Activated CD8-positive, alpha-beta T cell treated with anti-CD3 and anti-CD28 coated beads, Interleukin-2, amount 10 ng/mL, durations not matched to agents 7 days and 5 days (primary cell): ENCODE measurements at places on chromosomes 6 and 20. TPM values are rescaled to one million over a fixed set of nuclear protein-coding genes. Genes with fewer than 3 reads are reported as not detected.

DNA sequence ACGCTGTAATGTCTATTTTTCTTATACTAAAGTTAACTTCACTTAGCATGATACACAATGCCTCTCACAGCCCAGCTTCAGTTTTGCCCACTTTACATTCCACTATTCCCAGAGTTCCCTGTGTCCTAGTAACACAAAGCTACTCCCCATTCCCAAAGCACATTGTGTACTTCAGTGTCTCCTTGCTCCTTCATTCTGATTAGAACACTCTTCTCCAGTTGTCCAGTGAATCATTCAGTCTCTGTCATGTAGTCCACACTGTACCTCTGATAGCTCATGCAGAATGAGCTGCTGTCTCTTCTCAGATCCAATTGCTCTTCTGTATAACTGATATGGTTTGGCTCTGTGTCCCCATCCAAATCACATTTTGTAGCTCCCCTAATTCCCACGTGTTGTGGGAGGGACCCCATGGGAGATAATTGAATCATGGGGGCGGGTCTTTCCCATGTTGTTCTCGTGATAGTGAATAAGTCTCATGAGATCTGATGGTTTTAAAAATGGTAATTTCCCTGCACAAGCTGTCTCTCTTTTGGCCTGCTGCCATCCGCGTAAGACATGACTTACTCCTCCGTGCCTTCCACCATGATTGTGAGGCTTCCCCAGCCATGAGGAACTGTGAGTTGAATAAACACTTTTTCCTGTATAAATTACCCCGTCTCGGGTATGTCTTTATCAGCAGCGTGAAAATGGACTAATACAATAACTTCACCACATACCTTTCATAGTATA is 2.1 kb upstream of the TMX4 start:
- H3K27ac ChIP-seq, result no peak overlapping the region
- peaks cover 4% of the 10 kb centered on the region for H3K36me3 ChIP-seq
- peaks cover 9% of the 10 kb centered on the region for H3K4me1 ChIP-seq
- no peak for DNase-seq
- H3K27me3 ChIP-seq, result peaks cover 11% of the 10 kb centered on the region

- H3K27ac ChIP-seq, result no peak overlapping the region
- peaks cover 52% of the 10 kb centered on the region for H3K36me3 ChIP-seq
- no peak overlapping the region for H3K4me3 ChIP-seq
- H3K27me3 ChIP-seq, result no peaks in the 10 kb centered on the region
Measured at GRCh38 chr20:37295595-37295994, 6.1 kb downstream of the MANBAL start.

GRCh38 chr6:170583756-170584180 is 669 bp downstream of the PDCD2 start:
- peak overlapping the region; percentile 96 for H3K4me3 ChIP-seq
- H3K27ac ChIP-seq, result peak overlapping the region; percentile 97
- H3K36me3 ChIP-seq, result peaks cover 47% of the 10 kb centered on the region
- peaks cover 30% of the 10 kb centered on the region for H3K4me1 ChIP-seq

- peaks cover 9% of the 10 kb centered on the region for H3K27me3 ChIP-seq
- H3K4me1 ChIP-seq, result no peaks in the 10 kb centered on the region
- H3K4me3 ChIP-seq, result no peak overlapping the region
- H3K27ac ChIP-seq, result no peak overlapping the region
- no peak for DNase-seq
Measured at GRCh38 chr6:108736832-108737231, 111.4 kb upstream of the ARMC2 start.

- H3K4me3 ChIP-seq, result no peak overlapping the region
- no peak overlapping the region for H3K27ac ChIP-seq
- peaks cover 23% of the 10 kb centered on the region for H3K27me3 ChIP-seq
- DNase-seq, result no peak
Measured at GRCh38 chr6:149897015-149897697, 757 bp downstream of the RAET1E start.

DNA sequence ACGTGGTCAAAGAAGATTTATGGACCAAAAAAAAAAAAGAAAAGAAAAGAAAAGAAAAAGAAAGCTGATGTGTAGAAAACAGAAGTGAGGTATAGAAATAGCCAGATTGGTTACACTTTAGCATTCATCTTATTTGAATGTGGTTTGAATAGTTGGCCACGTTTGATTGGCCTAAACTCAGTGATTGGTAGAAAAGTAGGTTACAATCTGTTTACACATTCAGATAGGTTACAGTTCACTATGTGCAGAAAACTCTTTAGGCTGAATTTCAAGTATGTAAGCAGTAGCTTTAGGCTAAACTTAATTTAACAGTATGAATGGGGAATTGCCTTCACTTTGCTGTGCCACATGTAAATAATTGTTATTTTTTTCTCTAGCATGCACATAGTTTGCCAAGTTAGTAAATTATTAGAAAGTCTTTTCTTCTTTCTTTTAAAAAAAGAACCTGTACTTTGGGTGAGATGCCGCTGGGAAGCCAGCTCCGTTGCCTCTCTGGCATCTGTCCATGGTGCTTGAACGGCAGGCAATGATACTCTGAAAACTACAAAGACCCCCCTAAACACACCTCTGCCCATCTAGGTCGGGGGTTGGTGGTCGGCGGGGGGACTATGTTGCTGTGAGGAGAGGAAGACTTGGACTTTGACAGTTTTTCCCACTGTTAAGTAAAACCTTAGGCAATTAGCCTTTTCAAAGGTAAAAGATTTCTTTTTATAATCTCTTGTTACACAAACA is 173.0 kb downstream of the AIG1 start:
- no peak overlapping the region for H3K4me3 ChIP-seq
- DNase-seq, result no peak
- H3K27me3 ChIP-seq, result no peaks in the 10 kb centered on the region
- no peaks in the 10 kb centered on the region for H3K4me1 ChIP-seq
- no peaks in the 10 kb centered on the region for H3K36me3 ChIP-seq

- H3K36me3 ChIP-seq, result no peaks in the 10 kb centered on the region
- no peaks in the 10 kb centered on the region for H3K4me1 ChIP-seq
- DNase-seq, result no peak
Measured at GRCh38 chr6:38604700-38605099, 35.0 kb downstream of the BTBD9 start.

GRCh38 chr20:64226686-64227580 is 28.6 kb upstream of the PCMTD2 start:
- peak; percentile 36 for DNase-seq
- H3K36me3 ChIP-seq, result no peaks in the 10 kb centered on the region
- H3K4me3 ChIP-seq, result no peak overlapping the region
- H3K4me1 ChIP-seq, result peaks cover 3% of the 10 kb centered on the region

DNA sequence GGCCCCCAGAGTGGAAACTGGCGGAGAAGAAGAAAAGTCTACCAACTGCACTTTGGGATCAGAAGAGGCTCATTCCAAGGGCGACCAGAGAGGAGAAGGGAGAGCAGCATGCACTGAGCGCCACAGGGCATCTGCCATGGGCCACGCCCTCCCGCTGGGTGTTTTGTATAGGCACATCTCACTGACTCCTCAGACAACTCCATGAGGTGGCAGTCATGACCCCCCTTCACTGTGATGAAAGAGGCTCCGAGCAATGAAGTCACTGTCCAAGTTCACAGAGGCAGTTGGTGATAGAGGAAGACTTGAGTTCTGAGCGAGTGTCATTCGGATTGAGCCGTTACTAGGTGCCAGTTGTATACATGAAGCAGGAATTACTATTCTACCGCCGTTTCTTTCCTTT is 15.4 kb downstream of the BPIFB1 start:
- peaks cover 2% of the 10 kb centered on the region for H3K4me1 ChIP-seq
- H3K27ac ChIP-seq, result no peak overlapping the region
- no peak overlapping the region for H3K4me3 ChIP-seq
- H3K36me3 ChIP-seq, result no peaks in the 10 kb centered on the region

DNA sequence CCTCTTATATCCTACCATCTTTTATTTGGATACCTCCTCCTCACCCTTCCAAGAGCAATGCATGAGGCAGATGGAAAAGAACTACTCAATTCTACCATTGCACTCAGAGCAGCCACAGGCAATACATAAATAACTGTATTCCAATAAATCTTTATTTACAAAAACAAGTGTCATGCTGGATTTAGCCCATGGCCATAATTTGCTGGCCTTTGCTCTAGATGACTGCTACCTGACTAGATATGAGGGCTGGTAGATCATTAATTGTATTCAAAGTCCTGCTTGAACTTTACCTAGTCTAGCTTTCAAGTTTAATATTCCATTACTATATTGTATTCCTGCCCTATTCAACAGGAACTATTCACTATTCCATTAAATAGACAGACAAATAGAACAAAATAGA is 37.1 kb downstream of the AFG1L start:
- H3K36me3 ChIP-seq, result peaks cover 8% of the 10 kb centered on the region
- H3K27ac ChIP-seq, result no peak overlapping the region
- H3K4me1 ChIP-seq, result no peaks in the 10 kb centered on the region
- H3K4me3 ChIP-seq, result no peak overlapping the region
- no peaks in the 10 kb centered on the region for H3K27me3 ChIP-seq
- no peak for DNase-seq

DNA sequence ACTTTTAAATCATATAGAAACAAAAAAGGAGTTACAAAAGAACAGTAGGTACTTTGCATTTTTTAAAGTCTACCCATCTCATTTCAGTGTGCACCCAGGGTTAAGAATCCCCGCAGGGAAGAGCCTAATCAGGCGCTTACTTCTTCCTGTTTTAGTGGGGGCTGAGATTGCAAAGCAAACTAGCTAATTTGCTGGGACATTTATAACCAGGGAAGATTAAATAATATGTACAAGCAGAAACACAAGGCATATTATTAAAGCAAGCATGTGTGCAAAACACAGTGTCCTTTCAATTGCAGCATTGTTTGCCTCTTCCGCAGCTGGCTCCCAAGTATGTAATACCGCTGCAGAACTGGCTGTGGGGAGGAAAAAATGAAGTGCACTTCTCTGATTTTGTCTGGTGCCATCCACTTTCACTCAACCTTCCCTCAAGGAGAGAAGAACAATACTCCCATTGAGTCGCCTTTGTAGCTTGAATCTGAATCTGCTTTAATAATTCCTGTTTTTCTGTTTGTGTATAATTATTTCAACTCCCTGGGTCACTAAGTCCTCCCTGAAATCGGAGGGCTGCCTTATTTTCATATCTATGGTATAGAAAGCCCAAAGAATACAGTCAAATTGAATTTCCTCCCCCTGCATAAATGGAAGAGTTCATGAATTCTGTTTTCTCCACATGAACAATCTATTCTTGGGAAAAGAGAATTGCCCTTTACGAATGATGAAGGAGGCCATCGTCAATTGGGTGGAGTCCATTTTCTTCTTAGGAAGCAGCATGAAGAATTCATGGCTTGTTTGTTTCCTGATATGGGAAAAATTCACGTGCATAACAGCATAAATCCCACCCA is 23.3 kb upstream of the BCAS1 start:
- peaks cover 5% of the 10 kb centered on the region for H3K4me1 ChIP-seq
- H3K27me3 ChIP-seq, result peaks cover 13% of the 10 kb centered on the region
- H3K4me3 ChIP-seq, result no peak overlapping the region
- no peak overlapping the region for H3K27ac ChIP-seq
- no peak for DNase-seq

GRCh38 chr6:124670801-124671200 is 291.4 kb upstream of the RNF217 start:
- no peak overlapping the region for H3K4me3 ChIP-seq
- no peaks in the 10 kb centered on the region for H3K4me1 ChIP-seq
- H3K36me3 ChIP-seq, result no peaks in the 10 kb centered on the region
- no peak overlapping the region for H3K27ac ChIP-seq
- DNase-seq, result no peak
- no peaks in the 10 kb centered on the region for H3K27me3 ChIP-seq

TMEM200A gene
- total RNA-seq, result 2.7 TPM

PRPH2 gene
- total RNA-seq, result not detected

GMPR gene
- total RNA-seq, result 8.9 TPM
